ENCODE measurements at places on chromosomes 13 and 19.

DNA sequence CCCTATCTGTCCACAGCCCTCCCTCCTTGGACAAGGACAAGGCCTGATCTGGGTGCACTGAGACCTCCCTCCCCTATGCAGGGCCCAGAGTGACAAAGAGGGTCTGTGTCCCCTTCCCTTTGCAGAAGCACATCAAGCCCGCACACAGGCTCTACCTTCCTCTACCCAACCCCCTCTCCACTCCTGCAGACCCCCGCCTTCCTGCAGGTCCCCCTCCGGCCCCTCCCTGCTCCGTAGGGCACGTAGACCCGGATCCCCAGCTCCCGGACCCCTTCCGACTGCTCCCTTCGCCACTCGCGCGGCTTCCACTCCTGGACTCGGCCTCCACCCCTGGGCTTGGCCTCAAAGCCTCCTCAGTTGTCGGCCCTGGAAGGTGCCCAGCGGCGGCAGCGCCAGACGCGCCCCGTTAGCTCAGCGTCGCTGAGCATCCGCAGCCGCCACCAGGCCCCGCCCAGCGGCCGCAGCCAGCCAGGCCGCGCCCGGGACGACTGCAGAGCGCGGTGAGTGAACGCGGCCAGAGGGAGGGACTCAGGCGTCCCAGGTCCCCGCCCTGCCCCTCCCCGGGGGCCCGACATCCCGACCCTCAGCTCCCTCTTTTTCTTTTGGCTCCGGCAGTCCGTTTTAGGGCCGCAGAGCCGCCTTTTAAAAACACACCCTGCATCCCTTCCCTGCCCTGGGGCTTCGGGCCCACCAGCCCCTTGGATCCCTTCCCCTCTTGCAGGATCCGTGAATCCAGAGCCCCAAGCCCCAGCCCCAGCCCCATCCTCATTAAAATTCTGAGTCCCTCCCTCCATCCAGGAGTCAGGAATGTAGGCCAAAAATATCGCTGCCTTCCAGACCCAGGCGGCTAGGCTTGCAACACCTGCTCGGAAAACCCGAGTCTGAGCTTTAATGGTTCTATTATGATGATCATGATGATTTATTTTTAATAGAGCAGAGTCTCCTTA is 1.5 kb upstream of the MYADM start:
- DNase-seq: no peak

DNA sequence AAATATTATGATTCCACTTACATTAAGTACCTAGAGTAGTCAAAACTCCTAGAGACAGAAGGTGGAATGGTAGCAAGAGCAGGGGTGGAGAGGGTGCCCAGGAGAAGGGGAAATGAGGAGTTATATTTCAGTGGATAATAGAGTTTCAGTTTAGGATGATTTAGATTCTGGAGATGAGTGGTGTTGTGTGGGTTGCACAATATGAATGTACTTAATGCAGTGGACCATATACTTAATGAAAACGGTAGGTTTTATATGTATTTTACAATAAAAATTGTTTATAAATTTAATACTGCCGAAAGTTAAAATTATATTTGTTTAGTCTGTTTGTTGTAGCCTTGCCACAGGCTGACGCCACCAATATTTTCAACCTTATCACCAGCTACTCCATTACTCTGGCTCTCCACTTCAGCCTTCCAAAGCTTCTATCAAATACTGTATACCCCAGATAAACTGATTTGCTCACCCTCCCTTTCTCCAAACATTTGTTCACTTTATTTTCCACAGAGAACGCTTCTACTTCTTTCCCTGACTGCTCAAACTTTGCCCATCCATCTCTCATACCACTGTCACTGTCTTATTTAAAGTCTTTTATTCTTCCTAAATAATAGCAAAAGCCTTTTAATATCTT is 1.4 kb upstream of the RBM26 start:
- DNase-seq: no peak

DNA sequence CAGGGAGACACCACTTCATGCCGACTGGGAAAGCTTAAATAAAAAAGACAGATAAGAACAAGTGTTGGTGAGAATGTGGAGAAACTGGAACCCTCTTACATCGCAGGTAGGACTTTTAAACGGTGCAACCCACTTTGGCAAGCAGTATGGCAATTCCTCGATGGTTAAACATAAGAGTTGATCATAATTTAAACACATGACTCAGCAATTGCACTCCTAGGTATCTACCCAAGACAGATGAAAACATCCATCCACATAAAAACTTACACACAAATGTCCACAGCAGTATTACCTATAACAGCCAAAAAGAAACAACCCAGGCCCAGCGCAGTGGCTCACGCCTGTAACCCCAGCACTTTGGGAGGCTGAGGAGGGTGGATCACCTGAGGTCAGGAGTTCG is 21.9 kb downstream of the FLT1 start:
- no peak for DNase-seq

GRCh38 chr13:85879014-85879413 is 79.8 kb upstream of the SLITRK6 start:
- no peak for DNase-seq

DNA sequence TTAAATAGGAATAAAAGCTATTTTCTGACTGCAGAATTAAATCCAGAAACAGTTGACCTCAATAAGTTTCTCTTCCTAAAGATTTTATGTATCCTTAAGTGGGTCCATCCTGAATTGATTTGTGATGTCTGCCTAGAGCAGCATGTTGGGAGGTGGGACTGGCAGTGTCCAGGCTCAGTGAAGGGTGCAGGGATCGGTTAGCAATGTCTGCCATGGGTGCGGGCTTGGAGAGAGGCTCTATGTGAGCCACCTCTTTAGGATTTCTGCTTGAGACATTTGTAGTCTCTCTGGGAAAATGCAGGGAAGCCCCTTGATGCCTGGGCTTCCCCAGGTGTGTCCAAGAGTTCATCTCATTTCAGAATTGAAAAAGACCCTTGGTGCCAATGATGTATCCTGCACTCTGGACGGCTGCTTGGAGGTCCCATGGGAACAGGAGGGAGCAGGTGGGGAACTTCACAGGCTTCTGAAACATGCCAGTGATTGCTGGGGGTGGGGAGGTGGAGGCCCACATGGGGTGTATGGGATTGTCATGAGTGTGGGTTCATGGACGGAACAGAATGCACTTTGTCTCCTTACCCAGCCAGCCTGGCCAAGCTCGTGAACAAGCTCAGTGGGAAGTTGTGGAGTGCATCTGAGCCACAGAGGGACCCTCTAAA is 6.2 kb upstream of the COLGALT1 start:
- DNase-seq: no peak

GRCh38 chr19:1875646-1876495 is 9.4 kb downstream of the ABHD17A start:
- DNase-seq: peak; percentile 87

DNA sequence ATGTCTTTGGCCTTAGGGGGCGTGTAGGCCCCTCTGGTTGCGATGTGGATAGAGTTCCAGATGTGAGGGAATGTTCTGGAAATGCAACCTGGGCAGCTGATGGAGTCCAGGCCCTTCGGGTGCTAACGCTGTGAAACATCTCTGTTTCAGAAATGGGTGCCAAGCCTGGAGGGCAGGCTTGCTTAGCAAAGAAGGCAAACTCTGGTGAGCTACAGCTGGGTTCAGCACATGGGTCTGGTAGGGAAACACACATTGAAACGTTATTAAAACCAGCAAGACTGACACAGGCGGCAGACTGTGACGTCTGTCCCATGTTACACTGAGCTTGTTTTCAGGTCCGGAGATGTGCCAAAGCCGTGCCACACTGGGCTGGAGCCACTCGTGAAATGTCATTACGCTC is 8.6 kb upstream of the CDC16 start:
- DNase-seq: no peak

- DNase-seq: no peak
Measured at GRCh38 chr13:23634897-23635296, 64.7 kb downstream of the TNFRSF19 start.

GRCh38 chr19:30873691-30874090 is 475.5 kb downstream of the TSHZ3 start:
- DNase-seq: no peak

DNA sequence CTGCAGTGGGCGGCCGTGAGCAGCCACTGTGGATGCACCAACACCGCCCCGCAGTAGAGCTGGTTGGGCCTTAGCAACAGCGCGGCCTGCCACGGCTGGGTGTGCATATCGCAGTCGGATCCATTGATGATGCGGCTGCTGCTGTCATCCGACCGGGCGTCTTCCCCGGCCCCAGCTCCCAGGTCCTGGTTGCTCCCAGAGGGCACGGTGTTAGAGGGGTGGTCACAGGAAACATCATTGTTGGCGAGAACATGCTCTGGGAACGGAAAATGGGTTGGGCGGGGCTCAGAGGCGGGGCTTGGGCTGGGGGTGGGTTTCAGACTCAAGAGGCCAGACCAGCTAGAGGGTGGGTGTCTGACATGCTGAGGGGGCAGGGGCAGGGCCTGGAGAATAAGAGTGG is 3.0 kb downstream of the KLK5 start:
- DNase-seq: no peak

GRCh38 chr19:30884146-30884812 is 465.0 kb downstream of the TSHZ3 start:
- DNase-seq: no peak

DNA sequence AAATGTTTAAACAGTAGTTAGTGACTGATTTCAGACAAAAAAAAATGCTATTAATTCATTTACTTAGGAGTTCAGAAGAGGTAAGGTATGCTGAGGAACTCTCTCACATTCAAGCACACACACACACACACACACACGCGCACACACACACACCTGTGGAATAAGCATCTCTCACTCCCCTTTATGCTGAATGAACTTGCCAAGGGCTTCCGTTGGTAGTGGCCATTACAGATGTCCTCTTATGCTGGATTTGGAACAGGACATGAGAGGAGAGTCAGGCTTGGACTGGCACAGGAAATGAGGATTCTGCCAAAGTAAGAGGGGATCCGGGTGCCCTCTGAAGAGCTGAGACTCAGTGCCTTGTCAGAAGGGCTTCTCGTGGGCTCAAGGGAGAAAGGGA is 463.4 kb upstream of the MIR17HG start:
- no peak for DNase-seq

DNA sequence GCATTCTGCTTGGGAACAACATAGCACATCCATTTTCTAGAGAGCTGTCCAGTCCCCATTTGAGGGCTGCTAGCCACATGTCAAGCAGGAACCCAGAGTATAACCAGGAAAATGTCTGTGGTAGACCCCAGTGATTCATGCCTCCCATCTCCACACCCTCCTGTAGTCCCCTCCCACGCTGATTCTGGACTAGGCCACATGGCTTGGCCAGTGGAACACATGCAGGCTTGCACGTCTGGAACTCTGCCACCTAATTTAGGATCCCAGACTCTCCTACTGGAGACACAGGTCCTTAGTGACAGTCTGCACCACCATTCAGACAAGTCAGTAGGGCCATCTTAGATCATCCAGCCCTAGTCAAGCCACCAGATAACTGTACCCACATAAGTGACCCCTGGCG is 149.8 kb downstream of the ZIC5 start:
- no peak for DNase-seq

DNA sequence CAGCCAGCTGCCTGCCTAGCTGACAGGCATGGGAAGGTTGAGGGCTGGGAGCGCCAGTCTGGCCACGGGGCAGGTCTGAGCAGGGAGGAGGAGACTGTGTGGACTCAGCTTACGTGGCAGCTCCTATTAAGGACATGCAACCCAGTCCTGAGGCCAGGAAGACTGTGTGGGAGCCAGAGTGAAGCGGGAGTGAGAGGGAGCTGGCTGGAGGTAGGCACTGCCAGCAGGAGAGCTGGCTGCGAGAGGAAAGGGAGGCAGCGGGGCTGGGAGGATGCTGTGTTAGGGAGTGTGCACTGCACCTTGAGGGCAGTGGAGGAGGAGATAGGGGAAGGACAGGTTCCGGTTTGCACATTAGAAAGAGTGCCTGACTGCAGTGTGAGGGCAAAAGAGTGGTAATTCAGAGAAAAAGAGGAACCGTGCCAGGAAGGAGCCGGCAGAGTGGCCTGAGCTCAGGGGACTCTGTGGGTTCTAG is 99.2 kb downstream of the SLC7A1 start:
- no peak for DNase-seq

GRCh38 chr13:113843864-113844556 is 19.9 kb downstream of the GAS6 start:
- no peak for DNase-seq

DNA sequence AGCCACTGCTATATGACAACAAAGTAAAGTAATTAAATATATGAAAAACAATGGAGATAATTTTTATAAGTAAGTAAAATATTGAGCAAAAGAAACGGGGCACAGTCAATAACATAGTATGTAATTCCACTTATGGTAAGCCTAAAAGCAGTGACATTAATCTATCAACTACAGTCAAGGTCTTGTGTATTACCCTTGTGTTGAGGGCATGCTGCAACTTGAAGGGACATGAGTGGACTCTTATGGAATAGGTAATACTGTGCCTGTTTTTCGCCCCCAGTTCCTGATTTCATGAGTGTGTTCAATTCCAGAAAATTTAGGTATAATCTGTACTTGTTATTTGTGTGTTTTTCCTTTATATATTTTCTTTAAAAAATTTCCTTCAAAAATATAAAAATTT is 201.3 kb upstream of the SLITRK6 start:
- DNase-seq: no peak

DNA sequence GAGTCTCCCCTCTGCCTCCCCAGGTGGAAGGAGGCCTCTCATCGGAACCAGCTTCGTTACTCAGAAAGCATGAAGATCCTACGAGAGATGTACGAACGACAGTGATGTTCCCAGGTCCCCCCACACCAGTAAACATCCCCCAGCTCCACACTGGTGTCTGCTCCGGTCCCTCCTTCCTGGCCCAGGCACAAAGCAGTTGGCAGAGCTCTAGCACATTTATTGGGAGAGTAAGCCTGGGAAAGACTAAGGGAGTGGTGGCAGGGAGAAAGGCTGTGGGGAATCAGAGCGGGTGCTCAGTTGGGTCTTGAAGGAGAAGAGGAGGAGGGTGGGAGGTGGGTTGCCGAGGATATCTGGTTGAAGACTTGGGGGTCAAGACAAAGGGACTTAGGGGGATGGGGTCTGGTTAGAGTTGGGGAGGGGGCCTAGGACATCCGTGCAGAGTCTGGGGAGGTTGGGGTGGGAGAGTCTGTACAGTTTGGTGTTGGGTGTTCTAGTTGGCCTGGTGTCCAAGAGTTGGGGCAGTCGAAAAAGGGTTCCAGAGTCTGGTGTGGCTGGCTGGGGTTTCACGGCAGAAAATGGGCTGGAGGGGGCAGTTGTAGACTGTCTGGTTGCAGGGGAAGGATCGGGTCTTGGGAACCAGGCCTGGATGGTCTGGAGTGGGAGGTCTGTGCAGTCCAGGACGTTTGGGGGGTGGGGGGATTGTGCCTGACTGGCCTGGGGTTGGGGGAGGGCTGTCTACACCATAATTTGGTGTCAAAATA is 2.3 kb downstream of the HSPB6 start:
- DNase-seq: no peak

DNA sequence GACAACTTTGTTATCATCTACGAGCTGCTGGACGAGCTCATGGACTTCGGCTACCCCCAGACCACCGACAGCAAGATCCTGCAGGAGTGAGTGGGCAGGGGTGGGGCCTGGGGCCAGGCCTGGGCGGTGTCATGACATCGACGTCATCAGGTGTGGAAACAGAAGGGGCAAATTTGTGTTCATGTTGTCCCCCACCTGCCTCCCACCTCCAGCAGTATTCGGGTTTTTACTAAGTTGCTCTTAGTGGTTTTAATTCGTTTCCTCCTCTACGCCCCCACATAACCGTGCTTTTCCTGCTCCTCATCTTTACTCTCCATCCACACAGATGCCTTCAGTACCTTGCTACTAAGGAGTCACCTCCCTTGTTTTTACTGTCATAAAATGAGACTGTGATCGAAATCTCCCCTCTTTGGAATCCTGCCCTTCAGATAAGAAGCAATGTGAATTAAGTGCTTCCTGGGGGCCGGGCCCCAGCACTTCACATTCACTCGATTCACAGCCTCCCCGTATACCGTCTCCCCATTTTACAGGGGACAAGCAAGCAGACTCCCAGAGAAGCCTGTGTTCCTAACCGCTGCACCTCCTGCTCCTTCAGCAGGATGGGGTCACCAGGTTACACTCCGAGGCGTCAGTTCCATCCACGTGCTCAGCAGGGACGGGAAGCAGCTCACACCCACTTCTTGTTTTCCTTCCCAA is 10.5 kb downstream of the AP1M1 start:
- DNase-seq: no peak
